ENCODE measurements at places on chromosomes 1 and 21.

DNA sequence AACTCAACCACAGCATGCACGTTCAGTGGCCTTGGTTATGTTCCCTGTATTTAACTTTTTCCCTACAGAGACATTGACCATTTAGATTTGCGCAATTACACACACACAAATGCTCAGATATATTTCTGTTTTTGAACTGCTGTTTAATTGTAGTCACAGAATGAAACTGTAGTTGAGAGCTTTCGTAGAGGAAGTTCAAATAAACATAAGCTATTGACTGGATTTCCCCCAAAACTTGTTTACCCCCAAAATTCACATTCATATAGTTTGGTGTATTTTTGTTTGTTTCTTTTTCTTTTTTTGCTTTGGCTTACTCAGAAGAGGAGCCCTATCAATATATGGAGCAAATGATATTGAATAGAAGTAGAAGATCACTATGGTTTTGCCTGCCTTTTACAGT lies 921.0 kb downstream of the ADGRL2 start:
- DNase-seq = no peak

DNA sequence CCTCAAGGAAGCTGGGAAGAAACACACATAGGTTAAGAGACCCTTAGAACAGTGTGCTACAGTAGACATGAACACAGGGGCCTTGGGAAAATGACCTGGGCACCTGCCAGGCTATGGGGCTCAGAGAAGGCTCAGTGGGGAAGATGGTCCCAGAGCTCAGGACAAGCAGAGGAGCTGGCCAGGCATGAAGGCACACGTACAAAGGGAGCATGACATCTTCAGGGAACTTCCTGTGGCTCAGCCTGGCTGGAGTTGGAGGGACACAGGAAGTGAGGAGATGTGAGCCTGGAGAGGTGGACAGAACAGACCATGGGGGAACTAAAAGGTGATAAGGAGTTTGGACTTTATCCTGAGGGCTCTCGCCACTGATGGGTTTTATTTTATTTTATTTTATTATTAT lies 3.8 kb upstream of the SLC50A1 start:
- no peak for DNase-seq

DNA sequence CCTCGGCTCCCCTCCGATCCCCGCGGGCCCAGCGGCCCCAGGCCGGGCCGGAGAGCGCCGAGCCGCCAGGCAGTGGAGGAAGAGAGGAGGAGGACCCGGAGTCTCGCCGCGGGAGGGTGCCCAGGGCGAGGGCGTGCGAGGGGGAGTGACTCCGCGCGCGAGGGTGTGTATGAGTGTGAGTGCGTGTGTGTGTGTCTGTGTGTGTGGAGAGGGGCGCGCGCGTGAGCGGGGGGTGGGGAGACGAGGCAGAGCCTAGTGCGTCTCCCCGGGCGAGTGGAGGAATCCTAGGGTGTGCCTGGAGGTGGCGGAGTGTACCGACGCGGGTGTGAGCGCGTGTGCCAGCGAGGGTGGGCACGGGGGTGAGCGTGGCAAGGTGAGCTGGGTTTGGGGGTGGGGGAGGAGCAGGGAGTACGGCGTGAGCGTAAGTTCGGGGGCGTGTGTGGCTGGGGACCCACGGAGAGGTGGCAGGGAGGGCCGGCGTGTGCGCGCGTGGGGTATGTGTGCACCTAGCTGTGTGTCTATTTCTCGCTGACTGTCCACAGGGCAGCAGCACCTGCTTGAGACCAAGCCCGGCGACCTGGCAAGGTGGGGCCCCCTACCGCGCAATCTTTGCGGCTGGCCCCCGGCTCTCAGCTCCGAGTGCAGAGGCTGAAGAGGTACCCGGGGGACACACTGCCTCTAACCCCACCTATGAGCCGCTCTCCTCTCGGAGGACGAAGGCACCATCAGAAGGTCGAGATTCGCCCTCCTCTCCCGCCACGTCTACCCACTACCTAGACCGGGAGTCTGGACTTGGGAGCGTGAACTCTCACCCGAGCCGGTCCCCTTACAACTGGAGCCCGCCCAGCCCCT lies 784 bp upstream of the KCND3 start:
- DNase-seq = no peak

GRCh38 chr1:225825078-225825477 lies 15.2 kb downstream of the EPHX1 start:
- no peak for DNase-seq

DNA sequence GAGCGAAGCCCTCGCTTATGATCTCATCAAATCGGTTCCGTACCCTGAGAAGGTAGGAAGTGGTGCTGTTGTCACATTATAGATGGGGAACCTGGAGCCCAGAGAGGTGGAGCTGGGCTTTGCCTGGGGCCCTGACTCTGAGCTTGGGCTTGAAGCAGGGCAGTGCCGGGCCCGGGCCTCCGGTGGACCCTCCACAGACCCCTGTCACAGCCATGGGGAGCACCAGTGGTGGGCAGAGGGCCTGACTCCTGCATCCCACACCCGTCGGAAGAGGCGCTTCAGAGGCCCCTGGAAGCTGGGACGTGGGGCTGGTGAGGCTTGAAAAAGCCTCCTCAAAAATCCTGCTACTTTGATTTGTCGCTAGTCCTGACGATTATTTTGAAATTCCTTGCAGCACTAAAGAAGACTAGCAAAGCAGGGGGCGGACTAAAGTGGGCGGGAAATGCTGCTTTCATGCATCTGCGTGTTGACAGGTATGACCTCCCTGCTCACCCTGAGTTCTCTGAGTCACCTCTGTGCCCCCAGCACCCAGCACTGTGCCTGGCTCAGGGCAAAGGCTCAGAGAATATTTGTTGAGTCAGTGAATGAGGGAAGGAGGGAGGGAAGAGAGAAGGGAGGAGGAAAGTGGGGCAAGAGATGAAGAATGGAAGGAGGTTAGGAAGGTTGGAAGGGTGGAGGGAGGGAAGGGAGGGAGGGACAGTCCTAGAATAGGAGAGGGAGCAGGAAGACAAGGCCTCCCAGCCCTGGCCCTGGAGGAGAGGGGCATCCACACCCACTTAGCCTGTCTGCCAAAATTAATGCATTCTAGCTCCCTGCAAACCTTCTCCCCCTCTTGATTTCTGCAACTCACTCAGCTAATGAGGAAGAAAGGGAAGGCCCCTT lies 262.8 kb upstream of the VAMP3 start:
- no peak for DNase-seq

GRCh38 chr1:37958690-37959089 lies 11.8 kb upstream of the INPP5B start:
- DNase-seq = no peak

Data from activated CD4-positive, alpha-beta T cell treated with anti-CD3 and anti-CD28 coated beads, Interleukin-2, amount 50 U/mL, for 1 hour (primary cell).